Neuronal stem cell (in vitro differentiated cells): ENCODE measurements at places on chromosomes 1 and 21.

DNA sequence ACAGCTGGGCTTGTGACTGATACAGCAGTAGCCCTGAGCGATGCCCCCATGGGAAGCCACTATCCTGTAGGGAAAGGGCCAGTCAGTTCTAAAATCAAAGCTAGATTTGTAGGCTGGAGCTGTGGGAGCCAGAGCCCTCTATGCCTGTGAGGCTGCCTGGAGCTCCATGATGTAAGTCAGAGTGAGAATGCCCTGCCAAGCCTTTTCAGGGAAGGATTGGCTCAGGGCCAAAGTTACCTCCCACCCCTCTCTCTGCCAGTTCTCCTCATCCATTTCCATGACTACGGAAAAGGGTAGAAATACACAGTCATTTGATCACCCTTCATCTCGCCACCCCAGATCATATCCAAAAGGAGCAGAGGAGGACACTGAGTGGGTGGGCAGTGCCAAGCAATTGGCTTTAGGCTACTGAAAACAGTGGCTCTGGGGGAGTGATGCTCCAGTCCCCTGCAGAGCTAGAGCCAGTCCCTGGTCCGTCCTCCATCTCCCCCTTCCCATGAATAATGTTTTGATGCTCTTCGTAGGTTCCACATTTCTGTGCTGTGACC, 59.5 kb upstream of the KCNA3 start:
- no peak for DNase-seq

DNA sequence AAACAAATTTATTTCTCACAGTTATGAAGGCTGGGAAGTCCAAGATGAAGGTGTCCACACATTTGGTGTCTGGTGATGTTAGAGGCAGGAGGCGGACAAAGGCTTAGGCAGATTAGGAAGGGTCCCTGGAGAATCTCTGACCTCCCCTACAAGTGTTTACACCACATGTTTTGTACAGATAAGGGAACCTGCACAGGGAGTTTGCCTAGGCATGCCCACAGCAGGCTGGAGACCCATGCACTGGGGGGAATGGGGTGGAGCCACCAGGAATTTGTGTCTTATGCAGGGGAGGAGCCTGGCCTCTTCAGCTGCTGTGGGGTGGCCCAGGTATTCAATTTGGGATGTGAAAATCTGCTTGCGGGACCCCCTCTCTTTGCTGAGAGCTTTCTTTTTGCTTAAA, 131.3 kb downstream of the PATJ start:
- DNase-seq: no peak

GRCh38 chr1:170049176-170049800, 25.2 kb downstream of the KIFAP3 start:
- DNase-seq: no peak

- DNase-seq: no peak
These were observed 21.9 kb upstream of the XPR1 start for GRCh38 chr1:180609643-180610555.

- no peak for DNase-seq
These were observed 879.4 kb downstream of the MRPL39 start for GRCh38 chr21:24727803-24728440.
